Tracheal epithelial cell (primary cell): ENCODE measurements at places on chromosomes 6 and 20. TPM values are rescaled to one million over a fixed set of nuclear protein-coding genes. Genes with fewer than 3 reads are reported as not detected.

FAM83C gene
- under 0.01 TPM in 2 replicates for total RNA-seq

RPS18 gene
- total RNA-seq: 4,554 and 7,694 TPM in 2 replicates

PTPRT gene
- under 0.01 TPM in 1 of 2 replicates, not detected in the other for total RNA-seq

MUCL3 gene
- under 0.01 TPM in 1 of 2 replicates, not detected in the other for total RNA-seq

GSS gene
- 84.3 and 94.0 TPM in 2 replicates for total RNA-seq

GSTA2 gene
- total RNA-seq: not detected in 2 replicates

DEFB113 gene
- total RNA-seq: not detected in 2 replicates

PRIM2 gene
- total RNA-seq: 16.0 and 16.6 TPM in 2 replicates

SLC25A27 gene
- total RNA-seq: 2.8 and 3.1 TPM in 2 replicates

XRN2 gene
- total RNA-seq: 75.9 and 86.0 TPM in 2 replicates

OR2H1 gene
- not detected in 2 replicates for total RNA-seq

ENPP4 gene
- total RNA-seq: 0.64 and 4.3 TPM in 2 replicates

FABP7 gene
- total RNA-seq: not detected in 2 replicates

HELZ2 gene
- total RNA-seq: 20.7 and 80.2 TPM in 2 replicates

SIGLEC1 gene
- not detected in 2 replicates for total RNA-seq

TRIM10 gene
- not detected in 2 replicates for total RNA-seq
